Small intestine (tissue), 16 donors: ENCODE measurements at places on chromosomes 6 and 20. TPM values are rescaled to one million over a fixed set of nuclear protein-coding genes. Genes with fewer than 3 reads are reported as not detected.

DNA sequence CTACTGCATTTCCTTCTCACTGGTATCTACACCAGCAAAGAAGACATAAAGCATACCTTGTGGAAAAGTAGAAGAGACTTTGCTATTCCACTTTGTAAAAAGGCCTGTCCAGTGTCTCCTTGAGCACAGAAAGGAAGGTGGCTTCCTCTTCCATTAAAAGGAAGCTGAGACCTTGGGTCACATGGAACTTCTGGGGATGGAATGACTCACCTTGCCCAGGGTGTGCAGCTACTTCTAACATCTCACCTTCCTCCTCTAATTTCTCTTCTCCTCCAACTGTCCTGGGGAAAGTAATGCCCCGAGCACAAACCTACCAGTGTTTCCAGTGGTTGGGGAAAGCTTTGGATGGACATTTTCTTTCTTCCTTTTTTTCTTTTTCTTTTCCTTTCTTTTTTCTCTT, 848.8 kb upstream of the MAP3K7 start:
- H3K4me3 ChIP-seq: no peak overlapping the region
- no peaks in the 10 kb centered on the region for H3K27me3 ChIP-seq
- H3K27ac ChIP-seq: no peak overlapping the region
- no peak for DNase-seq

GRCh38 chr20:49511788-49512525, 29.5 kb upstream of the KCNB1 start:
- H3K36me3 ChIP-seq: no peaks in the 10 kb centered on the region
- no peak for DNase-seq
- no peaks in the 10 kb centered on the region for H3K4me1 ChIP-seq
- no peak overlapping the region for H3K4me3 ChIP-seq

- DNase-seq: no peak
- no peak overlapping the region for H3K27ac ChIP-seq
- H3K4me1 ChIP-seq: no peaks in the 10 kb centered on the region
- H3K27me3 ChIP-seq: no peaks in the 10 kb centered on the region
These were observed 889.8 kb upstream of the GJE1 start for GRCh38 chr6:141242957-141243356.

DNA sequence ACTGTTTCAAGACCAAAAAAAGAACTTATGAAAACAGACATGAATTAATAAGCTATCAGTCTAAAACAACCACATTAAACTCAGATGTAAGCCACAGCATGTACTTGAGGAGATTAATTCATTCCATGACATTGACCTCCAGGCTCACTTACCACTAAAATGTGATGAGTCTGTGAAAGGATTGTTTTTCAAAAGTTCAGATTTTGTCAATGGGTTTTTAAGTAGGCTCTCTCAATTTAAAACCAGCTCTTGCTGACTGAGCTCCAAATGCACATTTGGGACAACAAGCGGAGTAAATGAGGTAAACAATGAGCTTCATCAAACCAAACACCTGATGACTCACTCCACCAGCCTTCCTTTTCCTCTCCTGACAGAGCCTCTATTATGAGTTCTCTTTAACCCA, 197.0 kb downstream of the SIM1 start:
- H3K27me3 ChIP-seq: no peaks in the 10 kb centered on the region
- no peaks in the 10 kb centered on the region for H3K36me3 ChIP-seq
- H3K27ac ChIP-seq: no peak overlapping the region
- no peak for DNase-seq

DNA sequence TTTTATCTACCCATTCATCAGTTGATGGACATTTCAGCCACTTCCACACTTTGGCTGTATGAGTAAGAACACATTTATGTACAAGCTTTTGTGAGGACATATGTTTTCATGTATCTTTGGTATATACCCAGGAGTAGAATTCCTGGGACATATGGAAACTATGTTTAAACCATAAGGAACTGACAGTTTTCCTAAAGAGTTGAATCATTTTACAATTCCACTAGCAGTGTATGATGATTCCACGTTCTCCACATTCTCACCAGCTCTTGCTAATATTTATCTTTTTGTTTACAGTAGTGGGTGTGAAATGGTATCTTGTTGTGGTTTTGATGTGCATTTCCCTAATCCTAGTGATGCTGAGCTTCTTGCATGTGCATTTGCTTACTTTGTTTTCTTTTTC, 338.1 kb downstream of the PLCB1 start:
- no peaks in the 10 kb centered on the region for H3K27me3 ChIP-seq
- DNase-seq: no peak
- no peak overlapping the region for H3K4me3 ChIP-seq
- no peaks in the 10 kb centered on the region for H3K36me3 ChIP-seq
- no peaks in the 10 kb centered on the region for H3K4me1 ChIP-seq
- no peak overlapping the region for H3K27ac ChIP-seq

GRCh38 chr6:64280569-64280968, 645.0 kb downstream of the PHF3 start:
- no peak overlapping the region for H3K4me3 ChIP-seq
- no peak for DNase-seq
- H3K4me1 ChIP-seq: no peaks in the 10 kb centered on the region
- H3K36me3 ChIP-seq: no peaks in the 10 kb centered on the region
- no peak overlapping the region for H3K27ac ChIP-seq
- no peaks in the 10 kb centered on the region for H3K27me3 ChIP-seq

GRCh38 chr6:160505970-160506369, 157.8 kb downstream of the SLC22A3 start:
- no peaks in the 10 kb centered on the region for H3K27me3 ChIP-seq
- no peak overlapping the region for H3K27ac ChIP-seq
- no peaks in the 10 kb centered on the region for H3K36me3 ChIP-seq
- no peaks in the 10 kb centered on the region for H3K4me1 ChIP-seq
- no peak for DNase-seq

Gene HECA
- 11.6 TPM for polyA plus RNA-seq

Gene PGK2
- 0.31 TPM for polyA plus RNA-seq

GRCh38 chr20:40471261-40471629, 217.8 kb downstream of the MAFB start:
- no peaks in the 10 kb centered on the region for H3K27me3 ChIP-seq
- no peak for DNase-seq
- no peak overlapping the region for H3K4me3 ChIP-seq
- no peaks in the 10 kb centered on the region for H3K36me3 ChIP-seq
- peaks cover 4% of the 10 kb centered on the region for H3K4me1 ChIP-seq
- H3K27ac ChIP-seq: no peak overlapping the region

- no peak overlapping the region for H3K27ac ChIP-seq
- peaks cover 17% of the 10 kb centered on the region for H3K4me1 ChIP-seq
- no peaks in the 10 kb centered on the region for H3K36me3 ChIP-seq
- H3K27me3 ChIP-seq: no peaks in the 10 kb centered on the region
- no peak for DNase-seq
These were observed 98.0 kb upstream of the NHSL1 start for GRCh38 chr6:138597336-138597735.

Gene PNPLA1
- 0.55 TPM for polyA plus RNA-seq

GRCh38 chr6:96613291-96613999, 50.5 kb downstream of the FHL5 start:
- no peaks in the 10 kb centered on the region for H3K36me3 ChIP-seq
- peaks cover 2% of the 10 kb centered on the region for H3K27me3 ChIP-seq
- H3K4me1 ChIP-seq: no peaks in the 10 kb centered on the region

Gene CD40
- 2.0 TPM for polyA plus RNA-seq

DNA sequence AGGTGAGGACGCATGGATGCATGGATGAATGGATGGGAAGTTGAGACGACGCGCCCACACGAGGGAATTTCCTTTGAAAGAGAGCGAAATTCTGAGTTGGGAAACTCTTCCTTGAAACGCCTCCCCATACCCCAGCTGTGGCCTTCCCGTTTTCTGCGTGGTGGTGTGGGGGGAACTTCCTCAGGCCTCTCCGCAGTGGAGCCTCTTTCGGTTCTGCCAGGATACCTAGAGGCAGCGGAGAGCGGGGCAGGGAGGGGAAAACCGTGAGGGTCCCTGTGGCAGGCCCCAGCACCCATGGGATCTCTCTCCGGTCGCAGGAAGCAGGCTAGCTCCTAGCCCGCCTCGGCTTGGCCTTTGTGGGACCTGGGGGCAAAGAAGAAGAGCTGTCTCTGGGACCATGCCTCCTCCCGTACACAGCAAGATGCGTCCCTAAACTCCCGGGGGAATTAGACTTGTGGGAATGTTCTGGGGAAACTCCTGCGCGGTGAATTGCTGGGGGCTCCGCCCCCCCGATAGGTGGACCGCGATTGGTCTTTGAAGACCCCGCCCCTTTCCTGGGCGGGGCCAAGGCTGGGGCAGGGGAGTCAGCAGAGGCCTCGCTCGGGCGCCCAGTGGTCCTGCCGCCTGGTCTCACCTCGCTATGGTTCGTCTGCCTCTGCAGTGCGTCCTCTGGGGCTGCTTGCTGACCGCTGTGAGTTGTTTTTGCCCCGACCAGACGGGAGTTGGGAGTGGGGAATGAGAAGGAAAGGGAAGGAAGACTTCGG, at the start of gene CD40:
CD40 (plus strand) TSS at position 611 of the 764 bp plus-strand sequence; CDS start at position 641, 30 bp downstream.
- H3K4me3 ChIP-seq: peak within 1 kb of the TSS; percentile 15
- peak; percentile 71 for DNase-seq
- H3K27ac ChIP-seq: no peak within 1 kb of the TSS

- no peaks in the 10 kb centered on the region for H3K27me3 ChIP-seq
- H3K27ac ChIP-seq: no peak overlapping the region
- no peak overlapping the region for H3K4me3 ChIP-seq
- H3K36me3 ChIP-seq: no peaks in the 10 kb centered on the region
- DNase-seq: no peak
These were observed 463.8 kb downstream of the BMP2 start for GRCh38 chr20:7231303-7231702.

Gene SLC22A2
- 0.04 TPM for polyA plus RNA-seq

DNA sequence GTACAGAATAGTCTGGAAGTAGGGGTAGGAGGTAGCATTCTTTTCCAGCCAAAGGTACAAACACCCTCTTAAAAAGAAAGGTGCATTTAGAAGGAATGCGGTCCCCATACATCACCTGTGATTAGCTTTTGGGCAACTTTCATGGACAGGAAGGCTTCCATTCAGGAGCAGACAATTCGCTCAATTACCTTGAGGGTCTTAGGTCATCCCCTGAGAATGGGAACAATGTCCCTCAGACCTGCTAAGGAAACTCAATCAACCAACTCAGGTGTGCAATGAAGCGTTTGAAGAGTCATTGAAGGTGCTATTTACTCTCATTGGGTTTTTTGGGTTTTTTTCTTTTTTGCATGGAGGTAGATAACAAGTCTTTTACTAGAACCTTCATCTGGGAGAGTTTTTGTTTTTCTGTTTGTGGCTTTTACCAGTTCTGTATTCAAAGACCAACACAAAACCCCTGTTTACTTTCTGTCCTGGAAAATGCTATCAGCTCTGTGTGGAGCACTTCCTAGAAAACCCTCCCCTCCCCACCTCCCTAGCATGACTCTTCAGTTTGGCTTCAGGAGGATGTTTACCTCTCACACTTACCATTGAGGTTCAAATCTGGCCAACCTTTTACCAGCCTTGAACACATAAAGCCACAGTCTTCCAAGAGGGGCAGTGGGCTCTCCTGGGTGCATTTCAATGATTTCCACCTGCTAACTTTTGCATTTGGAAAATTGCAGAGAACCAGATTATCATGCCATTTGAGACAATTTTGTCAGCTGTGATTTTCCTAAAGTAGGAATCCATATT, 271.2 kb upstream of the PRDM1 start:
- H3K4me3 ChIP-seq: no peak overlapping the region
- H3K36me3 ChIP-seq: no peaks in the 10 kb centered on the region
- DNase-seq: no peak
- no peaks in the 10 kb centered on the region for H3K27me3 ChIP-seq
- no peak overlapping the region for H3K27ac ChIP-seq
- H3K4me1 ChIP-seq: peaks cover 15% of the 10 kb centered on the region

DNA sequence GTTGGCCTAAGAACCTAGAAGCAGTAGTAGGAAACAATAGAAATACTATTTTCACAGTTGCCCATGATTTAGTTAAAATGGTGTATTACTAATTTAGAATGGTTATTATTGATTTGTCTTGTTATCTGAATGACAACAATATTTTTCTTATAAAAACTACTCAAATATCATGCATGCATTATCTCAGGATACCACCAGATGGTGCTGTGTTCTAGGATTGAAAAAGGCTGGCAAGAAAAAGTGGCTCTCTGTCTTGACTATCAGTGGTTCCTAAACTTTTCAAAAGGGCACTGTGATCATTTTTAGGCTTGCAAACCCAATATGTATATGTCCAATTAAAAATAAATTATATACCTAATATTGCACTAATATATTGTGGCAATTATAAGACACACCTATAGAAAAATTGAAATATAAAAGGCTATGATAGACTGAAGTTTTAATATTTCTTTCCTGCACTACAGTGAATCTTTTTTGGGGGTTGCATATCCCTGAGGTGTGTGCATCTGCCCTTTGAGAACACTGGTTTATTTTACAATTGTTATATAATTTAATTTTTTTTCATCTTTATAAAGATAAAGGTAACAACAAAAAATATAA, 131.7 kb upstream of the MLIP start:
- H3K27me3 ChIP-seq: no peaks in the 10 kb centered on the region
- no peaks in the 10 kb centered on the region for H3K36me3 ChIP-seq
- no peaks in the 10 kb centered on the region for H3K4me1 ChIP-seq
- no peak overlapping the region for H3K4me3 ChIP-seq
- DNase-seq: peak; percentile 48

GRCh38 chr6:22082218-22082617, 214.6 kb downstream of the PRL start:
- H3K4me1 ChIP-seq: no peaks in the 10 kb centered on the region
- no peak for DNase-seq
- H3K27me3 ChIP-seq: no peaks in the 10 kb centered on the region
- H3K27ac ChIP-seq: no peak overlapping the region
- no peaks in the 10 kb centered on the region for H3K36me3 ChIP-seq

Gene TMEM242
- 9.5 TPM for polyA plus RNA-seq

GRCh38 chr20:44566018-44566417, 16.4 kb upstream of the PKIG start:
- no peaks in the 10 kb centered on the region for H3K4me1 ChIP-seq
- H3K27me3 ChIP-seq: no peaks in the 10 kb centered on the region
- H3K27ac ChIP-seq: no peak overlapping the region
- no peak for DNase-seq
- H3K36me3 ChIP-seq: no peaks in the 10 kb centered on the region

Gene EPB41L2
- polyA plus RNA-seq: 18.6 TPM

GRCh38 chr6:163958646-163959045, 544.1 kb downstream of the QKI start:
- H3K4me3 ChIP-seq: no peak overlapping the region
- H3K27ac ChIP-seq: no peak overlapping the region
- H3K36me3 ChIP-seq: no peaks in the 10 kb centered on the region
